HuH-7 (cell line): ENCODE measurements at places on chromosomes 7 and 10.

DNA sequence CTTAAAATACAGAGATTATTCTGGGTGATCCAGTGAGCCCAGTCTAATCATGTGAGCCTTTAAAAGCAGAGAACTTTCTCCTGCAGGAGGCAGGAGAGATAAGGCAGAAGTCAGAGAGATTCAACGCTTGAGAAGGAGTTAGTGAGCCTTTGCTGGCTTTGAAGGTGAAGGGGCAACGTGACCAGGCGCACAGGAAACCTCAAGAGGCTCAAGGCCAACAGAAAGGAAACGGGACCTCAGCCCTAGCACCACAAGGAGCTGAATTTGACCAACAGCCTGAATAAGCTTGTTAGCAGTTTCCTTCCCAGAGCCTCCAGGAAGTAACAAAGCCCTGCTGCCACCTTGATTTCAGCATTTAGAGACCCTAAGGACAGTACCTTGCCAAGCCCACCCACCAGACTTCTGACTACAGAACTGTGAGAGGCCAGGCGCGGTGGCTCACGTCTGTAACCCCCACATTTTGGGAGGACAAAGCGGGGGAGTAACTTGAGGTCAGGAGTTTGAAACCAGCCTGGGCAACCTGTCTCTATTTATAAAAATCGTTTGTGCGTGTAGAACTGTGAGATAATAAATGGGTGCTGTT lies 87.3 kb upstream of the KAT6B start:
- DNase-seq, result no peak

- DNase-seq, result no peak
These were observed 181.7 kb downstream of the ST7 start for GRCh38 chr7:117134889-117135552.

DNA sequence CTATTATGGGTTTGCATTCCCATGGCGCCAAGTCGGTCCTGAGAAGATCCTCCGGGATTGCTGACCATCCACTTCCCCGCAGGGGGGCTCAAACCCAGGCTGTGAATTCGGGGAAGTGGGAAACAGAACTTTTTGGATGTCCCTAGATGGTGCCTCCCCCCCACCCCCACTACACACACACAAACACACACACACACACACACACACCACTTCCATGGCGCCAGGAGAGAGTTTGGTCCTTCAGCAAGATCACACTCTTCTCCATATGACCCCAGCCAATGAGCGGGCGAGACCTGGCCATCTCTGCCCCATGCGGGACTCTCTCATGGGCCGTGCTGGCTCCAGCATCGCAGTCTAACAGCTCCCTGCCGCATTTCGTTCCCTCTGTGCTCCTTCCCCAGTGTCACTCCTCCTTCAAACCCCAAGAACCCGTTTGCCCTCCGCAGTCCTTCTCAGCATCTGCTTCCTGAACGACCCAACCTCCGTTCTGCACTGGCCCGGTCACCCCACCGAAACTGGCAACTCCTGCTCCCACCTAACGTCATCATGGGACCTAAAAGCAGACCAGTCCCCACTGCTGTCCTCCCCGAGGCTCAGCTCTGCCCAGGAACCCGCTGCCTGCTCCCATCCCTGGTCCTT lies 32.1 kb upstream of the TNRC18 start:
- no peak for DNase-seq

GRCh38 chr7:101614939-101615302 lies 14.2 kb downstream of the MYL10 start:
- no peak for DNase-seq

GRCh38 chr7:21580073-21580521 lies 37.3 kb downstream of the DNAH11 start:
- DNase-seq, result no peak

- no peak for DNase-seq
These were observed 23.0 kb upstream of the SNX13 start for GRCh38 chr7:17963281-17963680.

- DNase-seq, result no peak
These were observed 15.2 kb downstream of the CUZD1 start for GRCh38 chr10:122830273-122830964.

DNA sequence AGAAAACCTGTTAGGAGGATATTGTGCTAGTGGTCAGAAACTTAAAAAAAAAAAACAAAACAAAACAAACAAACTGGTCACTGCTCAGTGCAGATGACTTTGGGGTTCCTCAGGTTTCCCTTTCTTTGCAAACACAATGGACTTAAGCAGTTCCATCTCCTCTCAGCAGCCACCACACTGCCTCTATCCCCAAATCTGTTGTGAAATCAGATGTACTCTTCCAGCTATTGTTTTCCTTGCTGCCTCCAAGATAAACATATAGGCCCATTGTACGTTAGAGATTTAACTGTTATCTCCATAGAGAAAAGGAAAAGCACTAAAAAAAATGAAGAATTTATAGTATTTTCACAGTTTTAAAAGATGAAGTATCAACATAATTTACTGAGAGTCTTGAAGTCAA lies 147.1 kb downstream of the MPP7 start:
- no peak for DNase-seq
